Sciatic nerve (tissue), 2 donors: ENCODE measurements at places on chromosomes 2 and 18. TPM values are rescaled to one million over a fixed set of nuclear protein-coding genes. Genes with fewer than 3 reads are reported as not detected.

GRCh38 chr2:166972418-166972817 is 84.1 kb downstream of the XIRP2 start:
- DNase-seq: no peak

GRCh38 chr2:43212931-43213330 is 13.5 kb downstream of the ZFP36L2 start:
- peak; percentile 72 for DNase-seq

SH3BP4 gene
- total RNA-seq: 26.7 TPM

L3MBTL4 gene
- total RNA-seq: 8.7 TPM

APOB gene
- total RNA-seq: 2.9 TPM

HTR2B gene
- 1.2 TPM for total RNA-seq

DNA sequence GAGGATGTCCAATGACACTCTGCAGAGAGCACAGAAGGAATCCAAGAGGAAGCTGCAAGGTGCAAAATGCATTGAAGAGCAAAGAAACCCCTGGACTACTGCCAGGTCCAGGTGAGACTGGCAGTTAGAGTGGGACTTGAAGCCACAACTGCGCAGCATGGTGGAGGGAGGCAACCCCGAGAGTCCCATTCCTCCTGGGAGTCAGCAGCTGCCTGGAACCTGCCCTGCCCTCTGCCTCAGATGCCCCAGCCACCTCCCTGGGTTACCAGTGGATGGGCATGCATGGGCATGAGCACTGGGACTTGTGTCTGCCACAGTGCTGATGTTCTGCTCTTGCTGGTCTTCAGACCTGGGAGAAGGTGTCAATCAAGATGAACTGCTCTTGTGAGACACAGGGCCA is 43.2 kb downstream of the ANKMY1 start:
- peak; percentile 38 for DNase-seq

DNA sequence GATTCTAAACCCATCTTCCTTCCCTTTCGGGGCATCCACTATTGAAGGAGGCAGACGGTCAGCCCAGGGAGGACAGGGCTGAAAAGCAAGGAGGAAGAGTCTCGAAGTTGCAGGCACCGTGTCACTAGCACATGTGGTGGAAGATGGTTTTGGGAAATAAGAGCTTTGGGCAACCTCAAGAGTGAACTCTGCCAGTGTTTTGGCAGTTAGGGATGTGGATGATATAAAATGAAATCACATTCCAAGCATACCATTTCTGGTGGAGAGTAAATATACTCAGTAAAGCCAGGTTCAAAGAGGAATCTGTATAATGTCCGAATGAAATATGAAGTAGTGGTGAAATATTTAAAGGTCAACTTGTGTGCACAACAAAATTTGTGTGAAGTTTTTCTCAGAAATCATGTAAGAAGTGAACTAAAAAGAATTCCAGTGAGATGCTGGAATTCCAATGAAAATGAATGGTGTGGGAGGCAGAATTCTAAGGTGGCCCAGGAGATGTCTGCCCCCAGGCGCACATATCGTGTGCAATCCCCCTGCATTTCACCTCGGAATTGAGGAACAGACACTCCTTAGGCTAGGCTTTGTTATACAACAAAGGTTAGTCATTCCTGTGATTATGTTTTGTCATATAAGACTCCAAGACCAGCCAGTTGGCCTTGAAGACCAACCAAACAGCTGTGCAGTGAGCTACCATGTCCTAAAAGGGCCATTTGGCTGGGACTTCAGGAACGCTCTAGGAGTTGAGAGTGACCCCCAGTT is 147.1 kb downstream of the SH3BP4 start:
- DNase-seq: no peak

SPC25 gene
- 0.36 TPM for total RNA-seq

ABCG8 gene
- total RNA-seq: not detected

DNA sequence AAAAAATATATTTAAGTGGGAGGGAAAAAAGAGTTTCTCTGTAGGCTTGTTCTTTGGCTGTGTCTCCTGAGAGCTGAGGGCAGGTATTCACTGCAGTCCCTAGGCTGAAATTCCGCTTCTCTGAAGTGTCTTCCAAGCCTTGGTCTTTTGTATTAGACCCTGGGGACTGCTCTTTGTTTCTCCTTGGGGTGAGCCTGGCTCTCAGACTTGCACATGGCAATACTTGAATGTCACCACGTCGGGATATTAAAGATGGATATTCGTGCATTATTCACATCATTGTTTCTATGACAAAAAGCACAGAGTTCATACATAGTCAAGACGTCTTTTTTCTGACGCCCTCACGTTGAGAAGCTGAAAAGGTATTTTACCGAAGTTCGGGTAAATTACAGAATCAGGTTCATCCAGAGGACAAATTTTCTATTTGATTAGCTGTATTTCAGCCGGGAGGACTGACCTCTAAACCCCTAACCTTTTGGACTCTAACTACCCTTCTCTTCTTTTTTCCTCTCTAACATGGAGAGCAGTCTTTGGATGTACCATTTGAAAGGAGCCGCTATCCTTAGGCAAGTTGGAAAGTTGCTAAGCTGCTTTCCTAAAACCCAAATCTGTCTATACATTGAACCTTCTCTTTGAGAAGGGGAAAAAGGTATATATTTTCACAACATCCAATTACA is 2.4 kb upstream of the HOXD3 start:
- no peak for DNase-seq

GRCh38 chr2:165390875-165391274 is 78.6 kb upstream of the CSRNP3 start:
- DNase-seq: no peak

GRCh38 chr2:174195253-174195652 is 53.1 kb downstream of the OLA1 start:
- no peak for DNase-seq

UGT1A10 gene
- not detected for total RNA-seq

MAPRE3 gene
- 26.7 TPM for total RNA-seq

- no peak for DNase-seq
These were observed 350.6 kb downstream of the RND3 start for GRCh38 chr2:150136893-150137292.

DNA sequence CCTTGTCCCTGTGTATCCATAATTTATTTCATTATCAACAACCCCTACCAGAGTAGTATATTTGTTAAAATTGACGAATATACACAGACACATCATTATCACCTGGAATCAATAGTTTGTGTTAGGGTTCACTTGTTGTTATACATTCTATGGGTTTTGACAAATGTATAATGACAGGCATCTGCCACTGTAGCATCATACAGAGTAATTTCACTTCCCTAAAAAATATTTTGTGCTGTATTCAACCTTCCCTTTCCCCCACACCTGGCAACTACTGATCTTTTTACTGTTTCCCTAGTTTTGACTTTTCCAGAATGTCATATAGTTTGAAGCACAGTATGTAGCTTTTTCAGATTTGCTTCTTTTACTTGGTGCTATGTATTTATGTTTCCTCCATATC is 132.0 kb downstream of the ZNF804A start:
- DNase-seq: no peak

DNA sequence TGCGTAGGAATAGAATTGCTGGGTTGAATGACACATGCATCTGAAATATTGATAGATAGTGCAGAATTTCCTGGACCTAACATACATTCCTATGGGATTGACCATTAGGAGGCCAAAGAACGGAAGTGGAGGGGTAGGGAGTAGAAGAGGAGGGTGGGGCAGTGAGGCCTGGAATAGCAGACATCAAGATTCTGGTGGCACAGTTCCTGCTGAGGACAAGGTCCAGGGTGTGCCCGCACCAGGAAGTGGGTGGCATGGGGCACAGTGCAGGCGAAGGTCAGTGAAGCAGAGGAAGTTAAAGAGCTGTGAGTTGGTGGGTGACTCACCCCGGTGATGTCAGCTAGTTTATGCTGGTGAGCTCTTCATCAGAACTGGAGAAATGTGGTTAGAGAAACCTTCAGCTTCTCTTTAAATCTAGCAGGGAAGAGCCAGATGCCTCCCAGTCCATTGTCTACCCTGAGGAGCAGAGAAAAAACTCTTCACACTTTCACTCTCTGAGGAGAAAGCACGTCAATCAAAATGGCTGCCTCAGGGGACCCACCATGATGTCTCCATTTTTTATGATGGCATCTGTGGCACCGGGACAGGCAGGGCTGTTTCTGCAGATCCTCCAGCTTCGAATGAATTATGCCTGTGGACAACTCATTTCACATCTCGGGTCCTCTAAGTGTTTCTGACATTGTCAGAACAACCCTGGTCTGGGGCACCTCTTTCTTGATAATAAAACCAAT is 55.9 kb upstream of the CTLA4 start:
- peak; percentile 71 for DNase-seq

FNDC4 gene
- 6.3 TPM for total RNA-seq

SETBP1 gene
- total RNA-seq: 44.5 TPM

DNA sequence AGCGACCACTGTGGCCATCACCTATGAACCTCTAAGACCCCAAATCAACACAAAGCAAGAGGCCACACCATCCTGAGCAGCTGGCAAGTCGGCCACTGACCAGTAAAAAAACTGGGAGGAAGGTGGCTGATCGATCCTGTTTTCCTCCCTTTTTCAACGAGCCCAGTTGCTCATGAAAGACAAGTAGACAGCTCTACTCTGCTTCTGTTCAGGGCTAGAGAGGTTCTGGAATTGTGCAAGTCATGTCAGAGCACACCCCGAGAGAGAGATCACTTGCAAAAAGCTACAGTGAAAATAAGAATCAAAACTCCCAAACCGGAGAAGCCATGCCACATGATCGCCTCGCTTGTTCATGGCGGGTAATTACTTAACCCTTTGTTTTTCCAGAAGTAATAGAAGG is 34.6 kb downstream of the ZNF516 start:
- DNase-seq: no peak

GRCh38 chr18:10604182-10604581 is 78.4 kb downstream of the NAPG start:
- no peak for DNase-seq

DNA sequence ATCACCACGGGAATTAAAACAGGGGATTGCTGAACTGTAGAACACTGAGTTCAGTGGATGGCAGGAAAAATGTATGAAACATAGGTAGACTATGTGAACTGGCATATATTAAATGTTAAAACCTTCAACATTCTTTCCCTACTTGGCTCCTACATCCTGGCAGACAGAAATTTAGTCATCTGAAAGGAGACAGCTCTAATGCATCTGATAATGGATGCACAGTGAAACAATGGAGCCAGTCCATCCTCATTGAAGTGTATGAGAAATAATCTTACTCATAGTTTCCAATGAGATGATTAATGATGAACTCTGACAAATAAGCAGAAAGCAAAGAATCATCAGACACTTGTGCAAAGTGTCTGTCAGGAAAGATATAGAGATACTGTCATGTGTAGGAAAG is 1629.7 kb upstream of the TMEFF2 start:
- DNase-seq: no peak

SCYGR7 gene
- total RNA-seq: not detected

DNA sequence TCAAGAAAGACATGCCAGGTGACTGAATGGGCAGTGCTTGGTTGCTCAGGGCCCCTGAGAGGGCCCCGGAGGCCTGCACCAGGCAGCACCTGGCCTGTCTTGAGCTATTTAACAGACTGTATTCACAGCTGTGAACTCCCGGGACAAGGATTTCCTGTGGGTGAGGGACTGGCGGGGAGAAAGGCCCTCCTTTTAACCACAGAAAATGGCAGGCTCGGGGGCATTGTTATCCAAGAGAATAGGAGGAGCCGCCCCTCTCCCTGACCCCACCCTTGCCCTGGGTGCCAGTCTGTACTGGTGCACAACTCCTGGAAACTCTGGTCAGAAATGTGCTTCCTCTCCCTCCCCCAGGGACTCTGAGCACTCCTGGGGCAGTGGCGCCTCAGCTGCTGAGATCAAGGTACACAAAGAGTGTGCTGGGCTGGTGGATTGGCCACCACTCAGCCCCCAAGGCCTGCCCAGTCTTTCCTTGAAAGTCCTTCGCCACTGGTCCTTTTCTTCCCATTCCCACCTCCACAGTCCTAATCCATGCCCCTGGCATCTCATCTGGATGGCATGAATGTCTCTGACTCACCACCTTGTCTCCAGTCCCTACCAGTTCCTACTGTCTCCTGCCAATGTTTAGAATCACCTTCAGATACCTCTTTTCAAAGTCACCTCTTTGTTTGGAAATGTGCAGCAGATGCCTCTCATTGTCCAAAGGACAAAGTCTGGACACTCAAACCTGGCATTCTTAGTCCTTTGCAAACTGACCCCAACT is 19.6 kb upstream of the EPAS1 start:
- no peak for DNase-seq
